ENCODE measurements at places on chromosomes 6 and 20.

GRCh38 chr6:84118191-84118590 is 84.6 kb downstream of the MRAP2 start:
- no peak for DNase-seq

- DNase-seq, result no peak
These were observed 148.7 kb downstream of the SOX4 start for GRCh38 chr6:21742238-21742660.

- no peak for DNase-seq
These were observed 199.9 kb downstream of the TMEM200A start for GRCh38 chr6:130565696-130566095.

DNA sequence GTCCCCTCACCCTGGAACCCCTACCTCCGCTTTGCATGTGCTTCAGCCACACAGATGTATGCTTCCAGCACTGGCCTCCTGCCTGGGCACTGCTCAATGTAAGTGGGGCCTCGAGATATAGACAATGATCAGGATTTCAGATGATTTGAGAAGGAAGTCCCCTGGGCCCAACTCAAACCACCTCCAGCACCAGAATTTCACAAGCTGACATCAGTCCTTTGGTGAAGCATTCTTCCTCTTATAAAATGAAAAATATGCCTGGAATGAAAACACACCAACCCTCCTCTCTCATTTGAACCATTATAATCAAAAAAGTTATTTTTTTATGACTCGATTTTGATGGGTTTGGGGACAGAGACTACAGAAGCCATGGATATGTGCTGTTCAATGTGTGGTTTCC is 48.5 kb downstream of the BTBD3 start:
- no peak for DNase-seq

GRCh38 chr6:5663739-5664138 is 343.0 kb downstream of the NRN1 start:
- no peak for DNase-seq

- DNase-seq, result no peak
These were observed 212.5 kb downstream of the FOXA2 start for GRCh38 chr20:22371843-22372242.

DNA sequence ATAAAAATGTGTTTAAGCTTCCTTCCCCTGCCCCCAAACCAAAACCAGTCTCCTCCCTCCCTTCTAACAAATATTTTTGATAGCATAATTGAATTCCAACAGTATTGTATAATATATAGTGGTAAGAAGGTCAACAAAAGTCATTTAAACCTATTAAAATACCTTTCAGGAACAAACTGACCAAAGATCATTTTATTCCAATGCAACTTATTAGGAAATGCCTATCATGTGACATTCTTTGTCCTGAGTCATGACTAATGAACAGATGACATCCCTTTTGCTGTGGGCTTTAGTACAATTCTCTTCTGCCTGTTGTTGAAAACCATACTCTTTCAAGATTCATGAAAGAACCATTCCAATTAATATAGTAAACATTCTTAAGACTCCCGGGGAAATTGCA is 51.5 kb upstream of the TRAF3IP2 start:
- DNase-seq, result no peak

GRCh38 chr6:169862043-169862891 is 110.8 kb downstream of the ERMARD start:
- DNase-seq, result no peak

DNA sequence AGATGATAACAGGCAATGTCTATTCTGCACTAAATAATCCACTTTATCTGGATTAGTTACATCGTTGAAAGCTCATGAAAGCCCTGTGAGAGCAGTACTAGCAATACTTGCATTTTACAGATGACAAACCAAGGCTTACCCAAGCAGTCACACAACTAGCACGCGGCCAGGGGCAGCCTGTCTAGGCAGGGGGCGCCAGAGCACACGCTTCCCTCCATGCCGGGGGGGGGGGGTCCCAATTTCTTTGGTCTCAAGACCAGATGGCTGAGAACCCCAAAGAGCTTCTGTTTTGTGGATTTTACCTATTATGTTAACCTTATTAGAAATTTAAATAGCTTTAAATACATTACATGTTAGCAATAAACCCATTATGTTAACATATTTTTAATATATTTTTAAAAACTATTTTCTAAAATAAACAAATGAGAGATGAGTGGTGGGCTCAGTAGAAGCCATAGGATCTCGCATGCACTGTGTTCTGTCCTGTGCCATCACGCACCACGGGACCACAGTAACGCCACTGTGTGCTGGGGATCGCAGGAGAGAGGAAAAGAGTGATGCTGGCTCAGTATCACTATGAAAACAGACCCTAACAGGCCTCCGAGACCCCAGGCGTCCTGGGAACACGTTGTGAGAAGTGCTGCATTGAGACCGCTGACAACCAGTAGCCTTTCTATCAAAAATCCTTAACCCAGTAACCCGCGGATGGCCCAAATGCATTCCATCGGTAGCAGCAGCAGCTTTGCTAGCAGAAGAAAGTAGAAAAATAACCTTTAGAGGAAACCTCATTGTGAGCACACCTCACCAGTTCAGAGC is 5.3 kb upstream of the PRR18 start:
- peak; percentile 64 for DNase-seq

DNA sequence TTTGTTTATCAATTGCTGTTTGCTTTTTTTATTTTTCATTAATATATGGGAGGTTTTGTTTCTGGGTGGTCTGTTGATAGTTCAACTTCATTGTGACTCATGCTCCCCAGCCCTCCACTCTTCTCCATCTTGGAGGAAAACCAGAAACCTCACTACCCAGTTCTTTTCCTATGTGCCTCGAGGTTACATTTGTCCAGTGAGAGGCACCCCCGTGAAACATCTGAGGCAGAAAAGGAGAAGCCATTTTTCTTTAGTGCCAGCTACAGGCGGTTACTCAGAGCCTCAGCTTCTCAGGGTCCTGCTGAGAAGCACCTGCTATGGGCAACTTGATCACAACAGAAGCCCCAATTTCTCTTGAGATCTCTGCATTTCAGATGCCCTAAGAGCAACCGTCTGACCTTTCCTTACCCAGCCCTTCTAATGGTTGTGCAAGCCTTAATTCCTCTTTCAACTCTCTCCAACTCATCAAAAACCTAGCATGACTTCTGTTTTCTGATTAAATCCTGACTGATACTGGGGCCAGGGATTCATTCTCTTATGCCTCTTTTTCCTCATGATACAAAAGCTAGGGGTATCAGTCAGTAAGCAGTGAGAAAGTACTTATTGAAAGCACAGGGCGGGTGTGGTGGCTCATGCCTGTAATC is 144.6 kb downstream of the ELOVL4 start:
- no peak for DNase-seq

DNA sequence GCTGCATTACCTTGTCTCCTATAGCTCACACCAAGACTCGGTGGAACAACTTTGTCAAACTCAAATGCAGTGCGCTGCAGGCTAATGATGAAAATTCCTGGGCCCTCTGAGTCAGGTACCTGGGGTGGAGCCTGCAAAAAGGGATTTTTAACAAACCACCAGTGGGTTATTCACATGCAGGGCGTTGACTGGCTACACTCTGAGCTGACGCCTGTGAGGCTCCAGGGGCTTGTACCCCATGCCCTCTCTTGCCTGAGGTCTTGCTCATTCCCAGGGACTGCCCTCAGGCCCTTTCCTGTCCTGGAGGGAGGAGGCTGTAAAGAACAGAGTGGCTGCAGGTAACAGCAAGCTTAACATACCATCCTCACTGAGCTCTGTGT is 9.2 kb downstream of the GTSF1L start:
- DNase-seq, result no peak

GRCh38 chr6:70706491-70707123 is 38.9 kb downstream of the SMAP1 start:
- DNase-seq, result no peak

- no peak for DNase-seq
These were observed 23.2 kb downstream of the MAP3K5 start for GRCh38 chr6:136769124-136769523.

GRCh38 chr6:12150812-12151432 is 138.8 kb downstream of the HIVEP1 start:
- DNase-seq, result peak; percentile 40

GRCh38 chr6:142302421-142303175 is 791 bp downstream of the ADGRG6 start:
- no peak for DNase-seq

DNA sequence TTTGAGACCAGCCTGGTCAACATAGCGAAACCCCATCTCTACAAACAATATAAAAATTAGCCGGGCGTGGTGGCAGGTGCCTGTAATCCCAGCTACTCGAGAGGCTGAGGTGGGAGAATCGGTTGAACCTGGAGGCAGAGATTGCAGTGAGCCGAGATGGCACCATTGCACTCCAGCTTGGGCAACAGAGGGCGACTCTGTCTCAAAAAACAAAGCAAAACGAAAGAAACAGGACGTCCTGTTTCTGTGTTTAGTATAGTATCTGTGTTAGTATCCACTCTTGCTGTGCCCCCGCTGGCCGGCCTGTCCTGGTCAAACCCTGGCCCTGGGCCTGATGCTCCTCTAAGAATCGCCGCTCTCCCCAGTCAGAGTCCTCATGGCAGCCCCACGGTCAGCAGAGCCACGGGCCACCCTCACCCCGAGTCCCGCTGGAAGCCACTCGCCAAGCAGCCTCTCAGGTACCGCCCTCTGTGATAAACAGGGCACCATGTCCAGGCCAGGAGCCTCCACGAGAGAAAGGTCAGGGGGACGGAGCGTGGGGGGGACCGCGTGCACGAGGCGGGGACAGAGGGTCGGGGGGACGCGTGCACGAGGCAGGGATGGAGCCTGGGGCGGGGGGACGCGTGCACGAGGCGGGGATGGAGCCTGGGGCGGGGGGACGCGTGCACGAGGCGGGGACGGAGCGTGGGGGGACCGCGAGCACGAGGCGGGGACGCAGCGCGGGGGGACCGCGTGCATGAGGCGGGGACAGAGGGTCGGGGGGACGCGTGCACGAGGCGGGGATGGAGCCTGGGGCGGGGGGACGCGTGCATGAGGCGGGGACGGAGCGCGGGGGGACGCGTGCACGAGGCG is 384.5 kb downstream of the SMOC2 start:
- no peak for DNase-seq

GRCh38 chr6:33410711-33411631 is at the start of gene PHF1:
PHF1 (plus strand) TSS chr6:33411014; CDS start chr6:33412264, 1,250 bp downstream.
- DNase-seq, result no peak

DNA sequence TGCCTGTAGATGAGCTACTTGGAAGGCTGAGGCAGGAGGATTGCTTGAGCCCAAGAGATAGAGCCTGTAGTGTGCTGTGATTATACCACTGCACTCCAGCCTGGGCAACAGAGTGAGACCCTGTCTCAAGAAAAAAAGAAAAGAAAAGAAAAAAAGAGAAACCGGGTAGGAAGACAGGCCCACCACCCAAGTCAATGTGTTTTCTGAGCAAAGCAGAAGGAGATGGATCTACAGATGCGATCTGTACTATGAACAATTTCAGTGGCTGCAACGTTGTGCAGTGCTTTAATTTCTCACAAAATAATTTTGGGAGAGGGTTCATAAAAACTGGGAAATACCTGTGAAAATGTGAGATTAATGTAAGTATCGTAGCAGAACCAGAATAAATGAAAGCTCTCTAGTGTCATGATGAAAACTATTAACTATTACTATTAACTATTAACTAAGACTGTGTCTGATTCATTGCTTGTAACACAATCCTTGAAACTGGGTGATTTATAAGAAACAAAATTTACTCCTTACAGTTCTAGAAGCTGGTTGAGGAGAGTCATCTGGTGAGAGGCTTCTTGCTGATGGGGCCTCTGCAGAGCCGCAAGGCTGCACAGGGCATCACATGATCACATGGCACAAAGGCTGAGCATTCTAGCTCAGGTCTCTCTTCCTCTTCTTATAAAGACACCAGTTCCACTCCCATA is 233.1 kb upstream of the ZNF217 start:
- no peak for DNase-seq

GRCh38 chr20:38165966-38166702 is 1.1 kb upstream of the TGM2 start:
- no peak for DNase-seq

- no peak for DNase-seq
These were observed 6.2 kb downstream of the TRIM26 start for GRCh38 chr6:30206799-30207618.

- DNase-seq, result no peak
These were observed 6.0 kb upstream of the RIPPLY2 start for GRCh38 chr6:83847179-83847578.

DNA sequence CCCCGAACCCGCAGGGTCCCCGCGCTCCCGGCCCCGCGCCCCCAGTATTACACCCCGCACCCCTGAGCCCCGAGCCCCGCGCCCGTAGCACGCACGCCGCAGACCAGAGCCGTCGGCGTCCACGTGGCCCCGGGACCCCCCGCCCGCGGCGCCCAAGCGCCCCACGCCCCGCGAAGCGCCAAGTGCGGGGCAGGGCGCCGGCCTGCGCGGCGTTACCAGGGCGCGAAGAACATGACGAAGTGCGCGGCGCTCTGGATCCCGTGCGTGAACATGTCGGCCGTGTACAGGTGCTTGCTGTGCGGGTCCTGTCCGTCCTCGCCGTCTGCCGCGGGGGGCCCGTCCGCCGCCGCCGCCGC is 312 bp downstream of the TXNDC5 start:
- no peak for DNase-seq

GRCh38 chr6:150641398-150642139 is 41.9 kb downstream of the PLEKHG1 start:
- no peak for DNase-seq

DNA sequence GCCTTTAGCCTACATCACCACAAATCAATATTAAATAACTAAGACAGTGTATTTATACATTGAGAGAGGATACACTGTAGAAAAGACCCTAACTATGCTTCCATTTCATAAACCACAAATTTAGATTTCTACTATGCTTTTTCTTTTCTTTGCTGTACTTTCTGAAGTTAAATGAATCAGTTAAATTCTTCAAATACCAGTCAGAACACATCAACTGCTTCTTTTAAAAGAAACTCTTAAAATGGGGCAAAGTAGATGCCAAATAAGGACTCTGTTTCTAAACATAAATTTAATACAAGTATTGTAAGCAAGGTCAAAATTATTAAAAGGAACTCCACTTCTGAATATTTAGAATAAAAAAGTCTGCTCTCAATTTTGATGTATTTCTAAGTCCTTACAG is 76.9 kb downstream of the GMDS start:
- no peak for DNase-seq

- DNase-seq, result no peak
These were observed 512.8 kb downstream of the MAFB start for GRCh38 chr20:40176098-40176841.

GRCh38 chr6:75147512-75147911 is 58.3 kb downstream of the COL12A1 start:
- DNase-seq, result no peak

DNA sequence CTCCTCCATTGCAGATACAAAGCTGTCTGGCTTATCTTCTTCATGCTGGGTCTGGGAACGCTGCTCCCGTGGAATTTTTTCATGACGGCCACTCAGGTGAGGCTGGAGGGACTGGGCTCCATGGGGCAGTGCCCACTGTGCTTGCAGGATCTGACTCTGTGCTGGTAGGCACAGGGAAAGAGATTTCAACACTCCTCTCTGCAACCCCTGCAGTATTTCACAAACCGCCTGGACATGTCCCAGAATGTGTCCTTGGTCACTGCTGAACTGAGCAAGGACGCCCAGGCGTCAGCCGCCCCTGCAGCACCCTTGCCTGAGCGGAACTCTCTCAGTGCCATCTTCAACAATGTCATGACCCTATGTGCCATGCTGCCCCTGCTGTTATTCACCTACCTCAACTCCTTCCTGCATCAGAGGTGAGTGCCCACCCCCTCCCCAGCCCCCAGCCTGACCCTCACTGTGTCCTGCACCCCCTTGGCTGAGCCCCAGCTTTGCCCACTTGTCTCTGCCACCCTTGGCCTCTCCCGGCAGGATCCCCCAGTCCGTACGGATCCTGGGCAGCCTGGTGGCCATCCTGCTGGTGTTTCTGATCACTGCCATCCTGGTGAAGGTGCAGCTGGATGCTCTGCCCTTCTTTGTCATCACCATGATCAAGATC is 6.1 kb downstream of the SLC29A1 start:
- no peak for DNase-seq

- DNase-seq, result no peak
These were observed 58.0 kb upstream of the CD2AP start for GRCh38 chr6:47419621-47420020.
